ENCODE measurements at places on chromosomes 5 and 9.
A peak's percentile ranks its signal among the peaks of the same experiment; 100 is the strongest.

DNA sequence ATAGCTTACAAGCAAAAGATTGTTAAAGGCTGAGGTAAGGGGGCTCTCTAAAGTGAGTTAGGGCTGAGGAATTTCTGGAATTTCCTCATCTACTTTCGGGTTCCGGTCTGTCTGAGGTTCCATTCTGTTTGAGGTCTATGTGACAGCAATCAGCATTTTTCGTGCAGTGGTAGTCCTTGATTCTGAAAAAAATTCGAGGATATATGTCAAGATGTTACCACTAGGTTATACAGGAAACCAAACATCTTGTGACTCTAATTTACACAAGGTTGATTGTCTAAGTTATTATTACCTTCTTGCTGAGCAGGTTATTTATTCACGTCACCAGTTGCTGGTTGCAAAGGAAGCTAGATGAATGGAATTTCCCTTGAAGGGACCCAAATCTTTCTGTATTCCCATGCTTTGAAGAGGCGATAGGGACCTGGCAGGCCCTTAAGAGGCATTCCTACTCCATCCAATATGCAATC, 35.2 kb downstream of the RLN2 start:
- DNase-seq = no peak

GRCh38 chr9:114538241-114538640, 33.0 kb upstream of the WHRN start:
- peak; percentile 50 for DNase-seq

DNA sequence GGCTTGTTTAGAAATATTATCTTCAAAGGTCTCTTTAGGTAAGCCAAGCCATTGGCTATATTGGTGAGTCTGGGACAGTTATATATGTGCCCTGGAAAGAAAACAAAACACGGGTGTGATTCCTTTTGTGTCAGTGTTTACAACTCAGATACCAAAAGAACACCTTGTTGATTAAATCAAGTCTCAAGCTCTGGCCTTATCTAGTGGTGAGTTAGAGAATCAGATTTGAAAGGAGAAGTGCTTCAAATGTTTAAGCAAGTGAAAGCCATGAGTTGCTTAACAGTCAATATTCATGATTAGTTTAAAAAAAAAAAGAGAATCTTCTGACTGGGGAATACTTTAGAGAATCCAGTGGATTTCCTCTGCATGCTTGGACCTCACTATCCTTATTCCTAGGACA, 68.3 kb downstream of the IQGAP2 start:
- no peak for DNase-seq

DNA sequence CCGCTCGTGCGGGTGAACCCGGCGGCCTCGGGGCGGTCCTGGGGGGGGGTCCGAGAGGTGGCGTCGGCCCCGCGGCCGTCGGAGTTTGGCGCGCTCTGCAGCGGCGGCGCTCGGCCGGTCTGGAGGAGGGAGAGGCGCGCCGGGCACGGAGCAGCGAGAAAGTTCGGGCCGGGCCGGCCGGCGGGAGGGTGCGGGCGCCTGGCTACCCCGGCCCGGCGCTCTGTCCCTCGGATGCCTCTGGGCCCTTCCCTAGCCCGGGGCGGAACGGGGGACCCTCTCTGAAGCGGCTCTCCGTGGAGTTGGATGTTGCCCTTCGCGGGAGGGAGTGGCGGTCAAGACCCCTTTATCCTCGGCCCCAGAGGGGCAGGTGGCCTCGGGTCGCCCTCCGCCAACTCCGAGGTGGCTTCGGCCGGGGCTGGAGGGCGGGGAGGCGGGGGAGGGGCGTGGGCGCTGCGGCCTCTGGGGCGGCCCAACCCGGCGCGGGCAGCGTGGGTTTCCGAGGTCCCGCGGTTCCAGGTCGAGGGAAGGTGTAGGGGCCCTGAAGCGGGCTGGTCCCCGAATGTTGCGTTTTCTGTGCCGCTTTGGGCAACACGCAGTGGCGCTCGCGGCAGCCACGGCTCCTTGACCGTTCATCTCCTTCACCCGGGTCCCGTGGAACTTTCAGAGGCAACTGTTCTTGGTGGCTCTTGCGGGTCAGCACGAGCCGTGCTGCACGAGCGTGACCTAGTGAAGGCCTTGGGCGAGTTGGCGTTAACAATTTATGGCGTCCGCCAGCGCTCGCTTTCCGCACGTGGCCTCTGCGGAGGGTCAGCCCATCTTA, 290.5 kb downstream of the DOCK8 start:
- DNase-seq = no peak

DNA sequence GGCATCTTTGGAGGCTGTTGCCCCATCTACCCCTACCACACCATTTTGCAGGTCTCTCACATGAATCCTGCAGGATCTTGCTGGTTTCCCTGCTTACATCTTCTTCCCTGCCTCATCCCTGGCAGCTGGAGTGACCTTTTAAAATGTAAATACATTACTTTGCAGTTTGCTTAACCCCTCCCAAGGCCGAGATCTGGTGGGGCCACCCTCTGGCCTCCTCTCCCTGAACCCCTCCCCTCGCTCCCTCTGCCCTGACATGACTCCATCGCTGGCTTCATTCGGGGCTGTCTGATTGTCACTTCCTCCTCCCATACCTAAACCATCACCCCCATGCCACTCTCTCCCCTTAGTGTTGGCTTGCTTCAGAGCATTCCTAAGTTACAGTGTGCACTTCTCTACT, 12.6 kb upstream of the PALM2AKAP2 start:
- no peak for DNase-seq

All from CD4-positive, alpha-beta T cell treated with Interleukin-15 for 1 hour (primary cell).